ENCODE measurements at places on chromosomes 1 and 21.

DNA sequence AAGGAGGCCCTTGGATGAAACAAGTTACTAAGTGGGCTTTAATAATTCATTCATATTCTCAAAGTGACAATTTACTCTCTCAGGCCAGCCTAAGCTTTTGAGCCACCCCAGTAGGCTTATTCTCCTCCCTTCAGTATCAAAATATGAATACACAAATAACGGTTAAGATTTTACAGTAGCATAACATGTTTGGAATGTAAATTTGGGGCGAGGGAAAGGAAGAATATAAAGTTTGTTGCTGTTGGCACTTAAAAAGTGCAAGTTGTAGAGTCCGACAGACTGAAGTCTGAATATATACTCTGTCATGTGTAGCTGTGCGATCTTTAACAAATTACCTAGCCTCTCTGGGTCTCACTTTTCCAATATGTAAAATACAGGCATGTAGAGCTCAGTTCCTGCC, 22.6 kb upstream of the MYSM1 start:
- no peak for DNase-seq

DNA sequence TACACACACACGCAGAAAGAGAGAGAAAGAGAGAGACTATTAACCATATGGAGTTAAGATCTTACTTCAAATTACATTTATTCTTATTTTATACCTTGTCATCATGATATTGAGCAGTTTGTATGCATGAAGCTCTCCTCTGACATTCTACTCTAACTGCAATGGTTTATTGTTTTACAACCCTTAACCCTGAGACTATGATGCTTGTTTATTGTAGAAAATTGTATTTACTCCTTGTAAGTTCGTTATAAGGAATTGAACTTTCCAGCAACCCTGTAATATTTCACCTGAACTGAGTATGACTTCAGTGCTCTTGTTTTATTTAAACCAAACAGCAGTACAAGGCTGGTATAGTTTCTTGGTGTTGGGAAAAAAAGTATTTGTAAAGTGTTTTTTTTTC, 18.6 kb upstream of the PTPRF start:
- DNase-seq, result no peak

GRCh38 chr1:192852001-192852947, 43.4 kb downstream of the RGS2 start:
- DNase-seq, result no peak

GRCh38 chr1:95974586-95974985, 740.6 kb downstream of the RWDD3 start:
- no peak for DNase-seq

GRCh38 chr1:156246241-156246780, 1.5 kb downstream of the PAQR6 start:
- DNase-seq, result no peak

- DNase-seq, result no peak
Observed at GRCh38 chr1:99943223-99943794, 26.5 kb upstream of the SLC35A3 start.

DNA sequence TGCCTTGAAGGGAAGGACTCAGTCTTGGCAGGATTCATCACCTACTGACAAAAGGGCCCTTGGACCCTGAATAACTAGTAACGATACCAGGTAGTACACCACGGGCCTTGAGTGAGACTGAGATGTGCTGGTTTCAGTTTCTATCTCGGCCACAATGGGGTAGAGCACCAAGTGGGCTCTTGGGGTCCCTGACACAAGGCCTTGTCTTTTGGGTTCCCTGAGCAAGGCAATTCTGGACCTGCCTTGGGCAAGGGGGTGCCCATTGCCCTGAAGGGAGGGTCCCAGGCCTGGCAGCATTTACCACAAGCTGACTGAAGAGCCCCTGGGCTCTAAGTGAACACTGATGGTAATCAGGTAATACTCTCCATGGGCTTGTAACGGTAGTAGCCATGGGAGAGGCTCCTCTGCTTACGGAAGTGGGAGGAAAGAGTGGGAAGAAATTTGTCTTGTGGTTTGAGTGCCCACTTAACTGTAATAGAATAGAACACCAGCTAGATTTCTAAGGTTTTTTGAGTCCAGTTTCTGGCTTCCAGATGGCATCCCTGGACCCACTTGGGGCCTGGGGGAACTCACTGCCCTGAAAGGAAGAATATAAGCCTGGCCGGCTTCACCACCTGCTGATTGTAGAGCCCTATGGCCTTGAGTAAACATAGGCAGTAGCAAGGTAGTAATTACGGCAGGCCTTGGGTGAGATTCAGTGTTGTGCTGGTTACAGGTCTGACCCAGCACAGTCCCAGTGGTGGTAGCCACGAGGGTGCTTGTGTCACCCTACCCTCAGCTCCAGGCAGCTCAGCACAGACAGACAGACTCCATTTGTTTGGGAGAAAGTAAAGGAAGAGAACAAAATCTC, 58.5 kb downstream of the WDR4 start:
- DNase-seq, result no peak

GRCh38 chr1:14320518-14320917, 278.0 kb upstream of the KAZN start:
- DNase-seq, result no peak

DNA sequence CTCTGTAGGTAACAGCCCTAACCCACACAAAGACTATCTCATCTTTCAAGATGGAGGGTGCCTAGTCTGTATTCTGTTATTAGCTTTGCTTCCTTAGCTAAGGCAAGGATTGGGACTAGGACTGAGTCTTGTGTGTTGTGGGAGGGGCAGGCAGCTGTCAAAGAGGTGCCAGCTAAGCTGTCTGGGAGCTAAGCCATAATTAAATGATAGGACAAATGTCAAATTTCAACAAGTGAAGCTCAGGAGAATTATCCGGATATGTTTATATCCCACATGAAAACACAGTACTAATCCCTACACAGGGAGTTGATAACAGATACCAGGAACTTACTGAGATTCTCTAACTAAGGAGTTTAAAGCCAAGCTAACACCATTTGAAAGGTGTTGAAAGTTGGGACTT, 70.5 kb upstream of the NGF start:
- no peak for DNase-seq

DNA sequence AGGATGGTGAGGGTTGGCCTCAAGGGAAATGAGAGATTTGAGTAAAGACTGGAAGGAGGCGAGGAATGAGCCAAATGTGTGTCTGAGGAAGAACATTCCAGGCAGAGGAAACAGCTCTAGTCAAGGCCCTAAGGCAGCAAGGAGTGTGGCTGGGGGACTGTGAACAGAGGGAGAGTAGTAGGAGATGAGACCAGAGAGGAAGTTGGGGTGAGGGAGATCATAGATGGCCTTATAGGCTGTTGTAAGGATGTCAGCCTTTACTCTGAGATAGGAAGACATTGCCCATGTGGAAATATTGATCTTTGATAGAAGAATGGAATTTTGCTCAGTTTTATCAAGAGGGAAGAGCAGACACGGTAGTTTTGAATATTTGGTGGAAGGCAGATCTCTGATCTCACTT, 55.2 kb upstream of the ARTN start:
- DNase-seq, result no peak

DNA sequence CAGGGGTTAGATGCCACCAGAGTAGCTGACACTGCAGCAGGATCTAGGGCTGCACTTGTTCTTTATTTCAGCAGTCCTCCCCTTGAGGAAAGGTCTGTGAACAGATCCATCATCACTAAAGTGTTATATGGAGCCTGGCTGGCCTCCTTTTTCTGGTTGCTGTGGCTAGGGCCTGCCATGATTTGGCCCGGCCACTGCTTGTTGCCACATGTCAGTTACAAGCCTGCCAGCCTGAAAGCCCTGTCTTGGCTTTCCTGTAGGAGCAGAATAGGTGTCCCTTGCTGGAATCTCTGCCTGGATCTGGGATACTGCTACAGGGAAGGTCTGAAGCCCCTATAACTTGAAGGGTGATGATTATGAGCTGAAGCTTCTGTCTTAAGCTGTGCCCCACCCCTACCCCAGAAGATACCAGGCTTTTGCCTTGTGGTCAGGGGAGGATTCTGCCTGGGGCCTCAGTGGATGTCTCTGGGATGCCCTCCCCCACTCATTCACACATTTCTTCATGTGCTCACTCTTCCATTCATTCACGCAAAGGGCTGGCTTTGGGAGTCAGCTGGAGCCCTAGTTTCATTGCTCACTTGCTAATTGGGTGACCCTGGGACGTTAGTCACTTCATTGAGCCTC, 64.7 kb downstream of the NDUFS5 start:
- no peak for DNase-seq

DNA sequence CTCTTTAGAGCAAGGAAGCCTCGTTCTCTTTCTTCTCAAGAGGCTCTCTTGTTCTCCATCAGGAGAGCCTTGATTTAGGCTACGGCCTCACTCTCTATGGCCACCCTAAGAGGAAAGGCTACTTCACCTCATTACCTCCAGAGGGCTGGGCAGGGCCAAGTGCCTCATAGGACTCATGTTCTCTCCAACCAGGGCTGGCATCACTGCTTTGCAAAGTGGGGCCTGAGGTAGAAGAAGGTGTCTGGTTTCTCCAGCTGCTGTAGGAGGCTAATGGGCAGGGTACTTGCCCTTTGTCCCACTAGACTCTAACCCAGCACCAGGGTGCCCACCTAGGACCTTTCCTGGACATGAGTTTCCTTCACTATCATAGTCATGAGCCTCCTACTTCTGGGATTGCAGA, 2.1 kb upstream of the ATXN7L2 start:
- no peak for DNase-seq

DNA sequence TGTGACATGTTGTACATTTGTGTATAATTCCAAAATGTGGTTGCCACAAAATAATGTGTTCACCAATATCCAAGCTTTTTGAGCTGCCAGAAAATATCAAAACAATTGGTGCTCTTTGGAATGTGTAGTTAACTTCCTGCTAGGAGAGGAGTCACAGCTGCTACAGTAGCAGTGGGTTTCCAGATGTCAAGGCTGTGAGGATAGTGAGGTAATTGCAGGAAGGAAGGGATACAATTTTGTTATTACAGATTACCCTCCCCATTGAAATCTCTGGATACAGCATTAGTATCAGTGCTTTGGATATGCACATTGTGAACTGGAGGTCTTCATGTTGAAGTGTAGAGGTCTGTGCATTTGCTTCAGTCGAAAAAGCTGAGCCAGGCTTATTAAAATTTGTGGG, 253.2 kb downstream of the PTPRC start:
- DNase-seq, result no peak

- DNase-seq, result no peak
Observed at GRCh38 chr1:204692325-204692840, 6.8 kb upstream of the LRRN2 start.

DNA sequence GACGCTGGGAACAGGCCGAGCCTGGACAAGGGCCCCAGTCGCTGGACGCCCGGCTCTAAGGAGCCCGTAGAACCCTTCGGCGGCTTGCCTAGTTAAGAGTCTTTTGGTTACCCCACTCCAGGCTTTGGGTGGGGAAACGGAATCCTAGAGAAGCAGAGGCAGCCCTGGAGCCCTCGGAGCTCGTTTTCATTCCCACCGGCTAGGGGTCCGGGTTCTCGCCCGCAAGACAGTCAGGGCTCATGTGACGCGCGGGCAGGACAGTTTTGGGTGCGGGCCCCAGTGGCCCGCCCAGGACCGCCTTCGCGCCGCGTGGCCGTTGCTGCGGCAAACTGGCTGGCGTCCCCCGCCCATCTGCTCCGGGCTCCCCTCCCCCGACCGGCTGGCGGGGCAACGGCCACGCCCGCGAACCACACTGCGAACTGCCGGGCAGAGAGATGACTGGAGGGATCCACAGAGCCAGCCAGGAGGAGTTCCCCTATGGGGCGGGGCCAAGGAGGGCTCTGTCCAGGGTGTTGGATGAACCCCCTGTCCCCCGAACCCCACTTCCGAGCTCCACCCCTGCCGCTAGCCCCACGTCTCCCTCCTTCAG, 829 bp upstream of the HES2 start:
- no peak for DNase-seq

GRCh38 chr21:36567216-36567885, 87.4 kb upstream of the CLDN14 start:
- DNase-seq, result no peak

GRCh38 chr1:19643602-19644394, at the start of gene NBL1:
TSS of gene NBL1 (plus strand) at chr1:19644311. CDS start at chr1:19655031, 10,720 bp downstream.
- peak; percentile 39 for DNase-seq

- DNase-seq, result no peak
Observed at GRCh38 chr1:99557546-99558202, 88.2 kb upstream of the PALMD start.

DNA sequence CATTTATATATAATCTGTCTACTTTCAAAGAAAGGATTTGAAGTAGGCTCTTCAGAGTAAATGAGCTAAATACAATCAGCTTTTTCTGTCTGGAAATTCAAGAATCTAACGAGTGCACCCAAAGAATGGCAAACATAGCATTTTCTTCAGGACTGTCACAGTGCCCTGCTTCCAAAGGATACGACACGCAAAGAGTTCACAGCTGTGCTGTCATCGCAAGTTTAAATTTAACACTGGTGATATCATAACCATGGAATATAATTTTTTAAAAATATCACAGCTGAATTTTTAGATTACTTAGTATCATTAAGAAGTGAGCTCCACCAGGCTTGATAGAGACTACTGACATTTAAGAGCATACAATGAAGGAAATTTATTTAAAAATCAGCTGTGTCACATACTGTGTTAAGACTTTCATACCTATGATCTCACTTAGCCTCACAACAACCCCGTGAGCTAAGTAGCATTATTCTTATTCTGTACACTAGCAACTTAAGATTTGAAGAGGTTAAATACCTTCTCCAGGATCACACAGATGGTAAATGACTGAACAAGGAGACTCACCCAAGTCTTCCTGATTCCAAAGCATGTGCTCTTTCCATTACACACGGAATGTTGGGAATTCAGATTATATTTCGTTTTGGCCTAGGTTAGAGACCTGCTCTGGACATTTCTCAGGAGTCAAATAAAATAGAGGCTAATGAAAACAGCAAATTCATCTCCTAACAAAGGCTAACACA, 46.2 kb upstream of the PRRX1 start:
- no peak for DNase-seq

DNA sequence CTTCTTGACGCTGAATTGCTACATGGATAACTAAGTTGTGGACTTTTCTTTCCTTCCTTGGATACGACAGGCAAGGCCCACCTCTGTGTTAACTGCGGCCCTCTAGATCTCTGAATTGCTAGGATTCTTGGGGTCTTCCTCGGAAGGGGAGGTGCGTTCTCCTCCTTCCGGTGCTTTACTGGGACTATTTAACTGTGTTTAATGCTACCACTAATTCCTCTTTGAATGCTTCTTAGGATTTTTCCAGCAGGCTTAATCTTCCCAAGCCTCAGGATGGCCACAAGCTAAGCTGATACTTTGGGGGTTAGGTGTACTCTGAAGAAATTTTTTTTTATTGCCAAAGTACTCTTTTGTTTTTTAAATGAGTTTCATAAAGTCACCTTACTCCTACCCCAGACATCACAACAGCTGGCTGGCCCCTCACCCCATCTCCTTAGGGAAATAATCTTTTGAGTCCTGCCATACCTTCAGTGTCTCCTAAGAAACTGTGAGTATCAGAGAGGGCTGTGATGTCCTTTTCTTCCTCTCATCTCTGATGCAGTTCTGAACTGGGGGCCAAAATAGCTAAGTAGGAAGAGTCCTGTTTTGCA, 21.4 kb downstream of the KIRREL1 start:
- DNase-seq, result no peak

GRCh38 chr1:35768350-35769187, 1.2 kb downstream of the CLSPN start:
- no peak for DNase-seq

DNA sequence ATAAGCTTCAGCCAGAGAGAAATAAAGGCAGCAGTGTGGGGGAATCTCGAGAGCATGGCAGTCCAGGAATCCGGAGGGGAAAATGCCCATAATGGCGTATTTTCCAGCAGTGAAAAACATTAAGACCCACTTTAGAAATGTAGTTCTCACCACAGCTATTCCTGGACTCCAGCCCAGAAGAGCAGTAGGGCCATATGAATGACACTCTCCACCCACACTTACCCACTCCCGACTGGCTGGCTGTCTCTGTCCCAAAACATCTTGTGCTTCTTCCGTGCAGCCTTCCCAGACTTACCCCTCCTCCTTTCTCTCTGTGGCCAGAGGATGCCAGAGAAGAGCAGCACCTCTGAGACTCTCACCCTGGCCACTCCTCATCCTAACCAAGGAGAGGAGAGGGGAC, 56.4 kb downstream of the TRABD2B start:
- DNase-seq, result no peak
